ENCODE measurements at places on chromosomes 16 and 17.

GRCh38 chr17:33942414-33942813, 312.7 kb upstream of the CCL2 start:
- DNase-seq = no peak

GRCh38 chr17:64218066-64218465, 45.0 kb downstream of the TEX2 start:
- no peak for DNase-seq

- no peak for DNase-seq
Observed at GRCh38 chr17:79088247-79088996, 13.8 kb downstream of the ENGASE start.

GRCh38 chr16:876523-877241, 76.1 kb upstream of the GNG13 start:
- DNase-seq = no peak

- DNase-seq = no peak
Observed at GRCh38 chr16:54128629-54129234, 157.9 kb downstream of the IRX3 start.

GRCh38 chr16:674214-674881, 1.1 kb upstream of the RHBDL1 start:
- DNase-seq = no peak

All from GM03348 (cell line).